ENCODE measurements at places on chromosomes 5 and 9. TPM values are rescaled to one million over a fixed set of nuclear protein-coding genes. Genes with fewer than 3 reads are reported as not detected.

GRCh38 chr9:116153765-116154333, at the start of gene PAPPA:
Gene PAPPA, plus strand, starts transcription at chr9:116153791. Its CDS starts 382 bp downstream, at chr9:116154173.
- no peak for DNase-seq

GRCh38 chr5:148778882-148779281, 47.5 kb upstream of the ADRB2 start:
- DNase-seq, result no peak

Gene RNF183
- total RNA-seq, result 1.5 TPM

GRCh38 chr9:16431666-16432392, 438.6 kb downstream of the BNC2 start:
- no peak for DNase-seq

Gene ADGRD2
- total RNA-seq, result not detected

Gene CARD6
- 8.2 TPM for total RNA-seq

- DNase-seq, result no peak
These were observed 21.5 kb upstream of the DELE1 start for GRCh38 chr5:141902015-141902814.

Gene PCDHGB3
- 1.2 TPM for total RNA-seq

Gene LHX3
- not detected for total RNA-seq

GRCh38 chr9:31084350-31084749, 1300.1 kb upstream of the ACO1 start:
- DNase-seq, result no peak

Gene SPATA31E1
- not detected for total RNA-seq

Gene AFAP1L1
- 7.8 TPM for total RNA-seq

- peak; percentile 61 for DNase-seq
These were observed 262.1 kb upstream of the KLF4 start for GRCh38 chr9:107751567-107752210.
